ENCODE measurements at places on chromosomes 13 and 19.

DNA sequence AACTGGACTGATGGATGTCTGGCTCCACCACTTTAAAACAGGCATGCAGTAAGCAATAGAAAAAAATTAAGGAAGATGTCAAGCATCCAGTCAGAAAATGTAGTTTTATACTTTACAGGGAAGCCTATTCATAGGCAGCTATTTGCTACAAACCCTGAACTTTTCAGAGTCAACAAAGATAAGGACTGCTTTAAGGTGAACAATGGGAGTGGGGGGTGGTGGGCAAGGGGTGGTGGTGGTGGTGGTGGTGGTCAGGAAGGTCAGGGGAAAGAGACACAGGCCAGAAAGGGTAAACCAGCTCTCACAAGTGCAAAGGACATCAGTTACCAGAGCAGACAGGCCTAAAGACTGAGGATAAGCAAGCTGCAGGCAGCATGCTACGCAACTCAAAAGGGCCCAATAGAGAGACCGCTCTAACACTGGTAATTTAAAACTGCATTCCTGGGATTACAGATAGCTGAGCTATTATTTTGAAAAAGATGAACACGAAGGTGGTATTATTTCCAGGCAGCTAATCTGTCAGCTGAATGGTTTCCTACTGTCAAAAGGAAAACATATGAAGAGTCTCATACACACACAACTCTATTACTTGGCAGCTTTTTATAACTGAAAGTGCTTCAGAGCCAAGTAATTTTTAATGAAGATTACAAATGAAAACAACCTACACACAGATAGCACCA lies 14.8 kb downstream of the BRD4 start:
- no peak for DNase-seq

- no peak for DNase-seq
These were observed 15.2 kb downstream of the ELAVL3 start for GRCh38 chr19:11465600-11465999.

DNA sequence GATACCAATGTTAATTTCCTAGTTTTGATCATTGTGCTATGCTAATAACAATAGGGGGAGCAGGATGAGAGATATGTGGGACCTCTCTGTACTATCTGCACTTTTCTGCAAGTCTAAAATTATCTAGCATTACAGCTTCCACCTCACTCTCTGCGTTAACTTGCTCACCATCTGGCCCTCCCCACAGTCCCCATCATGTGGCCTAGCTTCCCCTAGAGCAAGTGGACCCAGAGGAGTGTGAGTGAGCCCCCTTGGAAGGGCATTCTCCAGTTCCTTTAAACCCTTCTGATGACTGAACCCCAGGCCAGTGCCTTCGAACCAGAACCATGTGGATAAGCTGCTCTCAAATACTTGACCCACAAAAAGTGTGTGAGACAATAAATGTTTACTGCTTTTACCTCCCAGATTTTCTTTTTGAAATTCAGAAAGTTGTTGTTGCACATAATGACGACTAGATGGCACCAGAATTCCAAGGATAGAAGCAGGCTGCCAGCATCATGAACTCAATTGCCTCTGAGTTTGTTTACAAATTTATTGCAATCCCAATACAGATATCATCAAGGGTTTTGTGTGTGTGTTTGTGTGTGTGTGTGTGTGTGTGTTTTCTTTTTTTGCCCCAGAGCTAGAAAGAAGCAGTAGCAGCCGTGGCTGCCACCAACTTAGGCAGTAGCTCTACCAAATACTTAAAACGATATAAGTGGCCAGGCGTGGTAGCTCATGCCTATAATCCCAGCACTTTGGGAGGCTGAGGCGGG lies 49.0 kb upstream of the ZNF780A start:
- DNase-seq = no peak

- no peak for DNase-seq
These were observed 4.2 kb downstream of the ANO8 start for GRCh38 chr19:17330262-17331044.

- DNase-seq = no peak
These were observed 16.0 kb upstream of the MRI1 start for GRCh38 chr19:13748169-13748828.

- DNase-seq = peak; percentile 63
These were observed 21.5 kb upstream of the GARRE1 start for GRCh38 chr19:34232566-34233481.

GRCh38 chr19:19588546-19588945 lies 29.9 kb downstream of the PBX4 start:
- no peak for DNase-seq

DNA sequence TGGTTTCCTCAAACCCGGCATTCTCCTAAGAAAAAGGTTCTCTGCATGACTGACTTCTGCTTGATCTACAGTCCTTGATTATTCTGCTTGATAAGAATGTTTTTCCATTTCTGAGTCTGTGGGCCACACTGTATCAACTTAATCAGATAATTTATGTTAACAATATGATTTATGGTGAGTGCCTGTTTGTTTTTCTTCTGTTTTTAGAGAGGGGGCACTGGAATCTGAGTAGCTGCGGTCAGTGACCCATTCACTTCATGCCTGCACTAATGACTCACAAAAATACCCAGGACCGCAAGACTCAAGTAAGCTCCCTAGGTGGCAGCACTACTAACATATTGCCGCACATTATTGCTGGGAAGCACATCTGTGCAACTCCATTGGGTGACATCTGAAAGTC lies 542.3 kb upstream of the ATXN8OS start:
- peak; percentile 39 for DNase-seq

DNA sequence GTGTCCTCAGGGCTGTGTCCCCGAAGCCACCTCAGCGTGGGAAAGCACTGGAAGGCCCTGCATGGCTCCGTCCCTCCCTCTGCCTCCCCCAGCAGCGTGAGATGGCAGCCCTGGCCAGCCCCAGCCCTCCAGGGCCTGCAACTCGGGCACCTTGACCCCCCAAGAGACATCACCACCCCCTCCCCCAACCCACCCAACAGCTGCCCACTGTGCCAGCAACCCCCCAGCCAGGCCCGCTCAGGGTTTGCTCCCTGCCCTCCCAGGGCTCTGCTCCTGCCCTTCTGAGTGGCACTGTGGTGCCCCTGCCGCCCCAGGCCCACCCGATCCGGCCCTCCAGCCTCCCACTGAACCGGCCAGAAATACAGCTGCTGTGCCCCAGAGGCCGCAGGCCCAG lies 1.5 kb upstream of the ASPDH start:
- no peak for DNase-seq

GRCh38 chr13:96071504-96071903 lies 18.3 kb upstream of the UGGT2 start:
- DNase-seq = no peak

All from SW 1271 (cell line).